ENCODE measurements at places on chromosomes 3 and 15.

GRCh38 chr15:75651810-75652543 is 4.3 kb downstream of the SNX33 start:
- no peak for DNase-seq

GRCh38 chr15:85141726-85142125 is 160.1 kb downstream of the PDE8A start:
- no peak for DNase-seq

- DNase-seq, result no peak
Measured at GRCh38 chr3:182327196-182327681, 466.1 kb upstream of the ATP11B start.

DNA sequence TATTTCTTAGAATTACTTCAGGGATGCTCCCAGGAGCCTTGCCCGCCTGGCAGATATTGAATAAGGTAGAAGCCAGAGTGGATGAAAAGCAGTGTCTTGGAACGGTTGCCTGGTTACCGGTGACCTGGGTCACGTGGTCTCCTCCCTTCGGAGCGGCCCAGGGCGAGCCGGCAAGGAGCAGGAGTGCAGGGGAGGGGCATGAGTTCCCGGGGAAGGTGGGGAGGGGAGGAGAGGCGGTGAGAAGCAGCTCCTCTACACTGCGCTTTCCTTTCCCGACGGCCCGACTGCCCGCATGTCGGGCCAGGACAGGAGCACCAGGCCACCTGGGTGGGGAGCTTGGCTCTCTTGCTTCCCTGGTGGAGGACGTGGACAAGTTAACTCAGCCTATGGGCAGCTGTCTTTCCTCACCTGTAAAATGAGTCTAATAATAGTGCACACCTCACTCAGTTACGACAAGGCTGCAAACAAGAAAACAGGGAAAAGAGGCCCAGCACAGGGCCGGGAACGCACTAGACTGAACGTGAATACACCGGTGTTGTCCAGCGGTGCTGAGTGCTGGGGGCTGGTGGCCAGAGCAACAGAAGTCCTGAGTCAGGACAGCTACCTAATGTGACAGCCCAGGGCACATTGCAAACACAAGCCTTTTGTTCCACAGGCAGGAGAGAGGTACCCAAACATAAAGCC is 198.3 kb downstream of the ADAMTS9 start:
- no peak for DNase-seq

GRCh38 chr3:170062068-170062467 is 24.3 kb downstream of the GPR160 start:
- DNase-seq, result no peak
